ENCODE measurements at places on chromosomes 13 and 19. TPM values are rescaled to one million over a fixed set of nuclear protein-coding genes. Genes with fewer than 3 reads are reported as not detected.

GAPDHS gene
- not detected for total RNA-seq

TNFSF9 gene
- 3.1 TPM for total RNA-seq

KASH5 gene
- 0.95 TPM for total RNA-seq

ZNF559 gene
- total RNA-seq, result 15.8 TPM

POU4F1 gene
- 0.20 TPM for total RNA-seq

ANKLE1 gene
- 18.4 TPM for total RNA-seq

SRRM5 gene
- 0.54 TPM for total RNA-seq

ZNF793 gene
- 3.5 TPM for total RNA-seq

GRCh38 chr13:90800082-90800746 is 547.3 kb upstream of the MIR17HG start:
- DNase-seq, result no peak

- no peak for DNase-seq
These were observed 5.5 kb upstream of the ZFP82 start for GRCh38 chr19:36423925-36424324.

GRCh38 chr13:20264271-20265018 is 32.3 kb upstream of the GJB6 start:
- peak; percentile 7 for DNase-seq

GRCh38 chr19:33906578-33907335 is 110.1 kb downstream of the KCTD15 start:
- no peak for DNase-seq

GRCh38 chr19:688214-688613 is 7.0 kb downstream of the PRSS57 start:
- no peak for DNase-seq

- DNase-seq, result no peak
These were observed 15.7 kb downstream of the AP2S1 start for GRCh38 chr19:46834984-46835383.

- no peak for DNase-seq
These were observed 40.5 kb upstream of the RNF113B start for GRCh38 chr13:98217597-98217996.

GRCh38 chr19:18768046-18768771 is 22.9 kb downstream of the COMP start:
- no peak for DNase-seq

GRCh38 chr13:39105110-39105509 is 66.9 kb downstream of the NHLRC3 start:
- no peak for DNase-seq

DNA sequence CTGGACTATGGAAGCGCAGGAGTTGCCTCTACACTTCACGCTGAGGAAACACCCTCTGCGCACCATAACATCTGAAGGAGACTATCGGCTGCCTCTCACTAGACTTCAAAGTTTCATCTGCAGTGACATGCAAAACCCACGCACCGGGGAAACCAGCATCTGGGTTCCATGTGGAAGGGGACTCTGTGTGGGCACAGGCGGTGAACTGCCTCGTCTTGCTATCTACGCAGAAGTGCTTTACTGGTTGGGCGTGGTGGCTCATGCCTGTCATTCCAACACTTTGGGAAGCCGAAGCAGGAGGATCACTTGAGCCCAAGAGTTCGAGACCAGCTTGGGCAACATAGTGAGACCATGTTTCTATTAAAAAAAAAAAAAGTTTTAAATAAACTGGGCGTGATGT is 116.4 kb downstream of the STK24 start:
- no peak for DNase-seq

DNA sequence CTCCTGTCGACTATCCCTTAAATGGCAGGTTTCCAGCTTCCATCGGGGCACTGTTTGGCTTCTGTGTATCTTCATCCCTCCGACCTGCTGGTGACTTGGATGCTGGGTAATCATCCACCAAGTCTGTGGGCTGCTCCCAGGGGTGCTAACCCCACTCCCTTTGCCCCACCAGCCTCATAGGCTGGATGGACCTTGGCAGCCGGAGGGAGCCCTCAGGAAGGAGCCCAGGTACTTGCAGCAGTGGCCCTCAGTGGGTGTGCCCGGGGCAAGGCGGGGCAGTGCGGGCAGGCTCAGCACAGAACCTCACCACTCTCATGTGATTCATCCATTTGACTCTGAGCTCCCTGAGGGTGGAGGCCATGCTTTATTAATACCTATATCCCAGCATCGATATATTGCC is 27.4 kb upstream of the TUBGCP3 start:
- no peak for DNase-seq

GRCh38 chr19:38142176-38143035 is 81.6 kb downstream of the DPF1 start:
- DNase-seq, result peak; percentile 82

DNA sequence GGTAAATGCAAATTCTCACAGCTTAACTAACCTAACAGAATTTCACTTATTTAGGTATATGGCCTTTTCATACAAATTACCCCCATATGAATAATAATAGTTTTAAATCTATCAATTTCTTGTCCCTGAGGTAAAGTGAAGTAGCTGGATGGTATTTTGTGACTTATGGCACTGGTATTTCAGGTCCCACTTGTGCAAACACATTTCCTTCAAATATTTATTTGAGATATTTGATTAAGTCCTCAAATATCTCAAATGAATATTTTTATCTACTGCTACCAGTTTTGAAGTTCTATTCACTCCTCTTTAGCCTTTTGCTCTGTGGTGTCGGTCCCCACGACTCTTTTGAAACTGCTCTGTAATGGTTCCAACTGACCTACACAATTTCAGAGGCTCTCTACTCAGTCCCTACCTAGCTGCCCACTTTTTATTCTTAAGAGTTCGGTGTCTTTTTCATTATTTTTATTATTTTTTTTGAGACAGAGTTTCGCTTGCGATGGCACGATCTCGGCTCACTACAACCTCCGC is 59.6 kb upstream of the ZDHHC20 start:
- DNase-seq, result no peak

- DNase-seq, result no peak
These were observed 54.1 kb downstream of the MRPL57 start for GRCh38 chr13:21230516-21230915.

- DNase-seq, result no peak
These were observed 2.6 kb upstream of the TIMM13 start for GRCh38 chr19:2429917-2430535.

- no peak for DNase-seq
These were observed 8.6 kb upstream of the EPSTI1 start for GRCh38 chr13:43000676-43001075.

- no peak for DNase-seq
These were observed 22.5 kb downstream of the NKPD1 start for GRCh38 chr19:45138303-45138751.

- DNase-seq, result peak; percentile 76
These were observed at the start of gene ZNF154 for GRCh38 chr19:57708641-57709361. Gene ZNF154, minus strand, starts transcription at chr19:57709204. Its CDS starts 233 bp downstream, at chr19:57708971.

DNA sequence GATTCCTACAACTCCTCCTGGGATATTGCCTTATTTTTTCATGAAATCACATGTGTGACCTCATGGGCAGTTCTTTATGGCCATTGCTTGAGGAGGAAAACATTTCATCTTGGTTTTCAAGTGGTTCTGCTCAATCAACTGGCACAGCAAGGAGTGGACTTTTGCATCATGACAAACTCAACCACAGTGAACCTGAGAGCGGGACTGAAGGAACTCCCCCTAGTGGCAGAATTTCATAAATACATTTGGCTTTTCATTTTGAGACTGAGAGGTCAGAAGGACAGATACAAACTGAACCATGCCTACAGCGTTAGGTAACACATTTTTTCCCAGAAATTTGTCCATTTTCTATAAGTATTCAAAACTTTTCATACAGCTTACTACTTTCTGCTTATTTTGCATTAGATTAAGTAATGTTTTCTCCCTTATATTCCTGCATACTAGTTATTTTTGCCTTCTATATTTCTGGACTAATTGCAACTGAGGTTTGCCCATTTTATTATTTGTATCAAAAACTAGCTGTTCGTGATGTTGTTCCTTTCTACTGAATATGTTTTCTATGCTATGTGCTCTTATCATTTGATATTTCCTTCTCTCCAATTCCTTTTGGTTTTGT is 13.4 kb upstream of the SIGLEC12 start:
- DNase-seq, result peak; percentile 32

DNA sequence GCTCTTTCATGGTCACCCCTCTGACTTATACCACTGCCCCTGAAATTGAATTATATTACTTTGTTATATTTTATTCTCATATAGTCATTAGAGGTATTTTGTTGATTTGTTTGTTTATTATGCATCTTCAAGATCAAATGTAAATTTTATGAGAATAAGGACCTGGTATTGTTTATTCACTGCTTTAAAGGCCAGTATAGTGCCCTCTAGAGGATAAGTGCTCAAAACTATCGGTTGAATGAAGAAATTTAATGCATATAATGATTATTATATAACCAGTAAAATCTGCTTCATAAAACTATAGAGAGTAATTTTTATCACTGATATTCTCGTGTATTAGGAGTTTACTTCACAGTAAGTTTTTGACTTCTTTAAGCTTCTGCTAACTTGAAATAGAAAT is 1401.9 kb downstream of the SLITRK1 start:
- no peak for DNase-seq

- no peak for DNase-seq
These were observed 269.3 kb downstream of the KCNRG start for GRCh38 chr13:50284540-50284939.

DNA sequence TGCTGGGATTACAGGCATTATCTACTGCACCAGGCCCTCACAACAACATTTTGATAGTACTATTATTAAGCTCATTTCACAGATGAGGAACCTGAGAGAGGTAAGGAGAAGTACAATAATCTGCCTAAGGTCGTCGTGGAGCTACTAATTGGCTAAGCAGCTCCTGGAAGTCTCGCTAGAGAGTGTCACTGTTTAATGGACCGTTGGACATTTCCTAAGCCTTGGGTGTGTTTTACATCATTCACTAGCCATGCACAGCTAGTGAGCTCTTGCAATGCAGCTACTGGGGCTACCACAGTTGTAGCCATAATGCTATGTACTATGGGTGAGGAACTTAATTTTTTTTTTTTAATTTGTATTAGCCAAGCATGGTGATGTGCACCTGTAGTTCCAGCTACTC is 34.0 kb upstream of the OR1M1 start:
- DNase-seq, result no peak

DNA sequence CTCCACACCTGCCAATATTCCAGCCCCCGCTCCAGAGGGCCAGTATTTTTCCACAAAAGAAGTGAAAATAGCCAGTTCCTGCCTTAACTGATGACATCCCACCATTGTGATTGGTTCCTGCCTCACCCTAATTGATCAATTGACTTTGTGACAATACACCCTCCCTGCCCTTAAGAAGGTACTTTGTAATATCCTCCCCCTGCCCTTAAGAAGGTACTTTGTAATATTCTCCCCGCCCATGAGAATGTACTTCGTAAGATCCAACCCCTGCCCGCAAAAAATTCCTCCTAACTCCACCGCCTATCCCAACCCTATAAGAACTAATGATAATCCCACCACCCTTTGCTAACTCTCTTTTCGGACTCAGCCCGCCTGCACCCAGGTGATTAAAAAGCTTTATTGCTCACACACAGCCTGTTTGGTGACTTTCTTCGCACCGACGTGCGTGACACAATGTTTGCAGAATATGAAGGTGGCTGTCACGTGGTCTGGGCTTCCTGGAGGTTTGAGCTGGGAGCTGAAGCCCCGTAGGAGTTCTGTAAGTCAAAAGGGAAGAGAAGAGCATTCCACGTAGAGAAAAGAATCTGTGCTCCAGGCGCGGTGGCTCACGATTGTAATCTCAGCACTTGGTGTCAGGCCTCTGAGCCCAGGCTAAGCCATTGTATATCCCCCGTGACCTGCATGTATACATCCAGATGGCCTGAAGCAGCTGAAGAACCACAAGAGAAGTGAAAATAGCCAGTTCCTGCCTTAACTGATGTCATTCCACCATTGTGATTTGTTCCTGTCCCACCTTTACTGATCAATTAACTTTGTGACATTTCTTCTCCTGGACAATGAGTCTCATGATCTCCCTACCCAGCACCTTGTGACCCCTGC is 6.2 kb upstream of the FUT3 start:
- DNase-seq, result no peak

- no peak for DNase-seq
These were observed 953 bp downstream of the KCNN4 start for GRCh38 chr19:43779820-43780219.

GRCh38 chr19:55959996-55960675 is 12.5 kb downstream of the NLRP8 start:
- DNase-seq, result no peak

- DNase-seq, result no peak
These were observed 10.9 kb upstream of the TLE5 start for GRCh38 chr19:3073159-3073563.

DNA sequence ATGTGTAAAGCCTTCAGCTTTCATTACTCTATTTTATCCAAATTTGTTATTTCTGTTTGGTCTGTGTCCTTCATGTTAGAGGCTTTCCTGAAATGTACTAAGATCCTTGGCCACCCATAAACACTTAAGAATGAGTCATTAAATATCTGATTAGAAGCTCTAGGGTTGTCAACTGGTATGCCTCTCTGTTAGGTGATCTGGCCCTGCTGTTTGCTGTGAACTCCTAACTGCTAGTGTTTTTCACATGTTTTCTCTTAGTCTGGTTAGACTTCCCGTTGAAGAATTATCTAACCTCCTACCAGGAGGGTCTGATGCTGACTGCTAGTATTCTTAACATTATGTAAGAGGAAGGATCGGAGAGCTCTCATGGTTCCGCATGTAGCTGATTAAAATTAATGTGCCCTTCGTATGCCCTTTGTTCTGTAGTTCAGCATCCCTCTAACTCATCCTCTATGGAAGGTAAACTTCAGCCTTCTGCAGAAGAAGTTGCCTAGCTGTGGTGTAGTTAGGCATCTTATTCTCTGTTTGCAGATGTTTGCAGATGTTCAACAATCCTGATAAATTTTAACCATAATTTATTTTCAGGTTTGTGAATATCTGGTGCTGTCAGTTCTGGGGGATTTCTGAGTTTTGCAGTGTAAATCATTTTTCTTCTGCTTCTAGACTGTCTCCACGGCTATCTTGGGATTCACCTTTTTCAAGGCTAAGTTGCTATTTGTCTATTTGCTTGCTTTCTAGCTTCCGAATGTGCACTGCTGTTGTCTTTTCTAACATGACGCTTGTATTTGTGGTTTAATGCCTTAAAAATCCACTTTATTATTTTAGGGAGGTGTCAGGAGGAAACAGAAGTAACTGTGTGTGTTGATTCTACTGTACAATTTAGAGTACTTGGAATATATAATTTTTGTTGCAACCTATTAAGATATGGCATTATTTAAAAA is 207.2 kb upstream of the SPRY2 start:
- no peak for DNase-seq

GRCh38 chr13:68995972-68996667 is 1111.5 kb upstream of the ATXN8OS start:
- DNase-seq, result no peak

DNA sequence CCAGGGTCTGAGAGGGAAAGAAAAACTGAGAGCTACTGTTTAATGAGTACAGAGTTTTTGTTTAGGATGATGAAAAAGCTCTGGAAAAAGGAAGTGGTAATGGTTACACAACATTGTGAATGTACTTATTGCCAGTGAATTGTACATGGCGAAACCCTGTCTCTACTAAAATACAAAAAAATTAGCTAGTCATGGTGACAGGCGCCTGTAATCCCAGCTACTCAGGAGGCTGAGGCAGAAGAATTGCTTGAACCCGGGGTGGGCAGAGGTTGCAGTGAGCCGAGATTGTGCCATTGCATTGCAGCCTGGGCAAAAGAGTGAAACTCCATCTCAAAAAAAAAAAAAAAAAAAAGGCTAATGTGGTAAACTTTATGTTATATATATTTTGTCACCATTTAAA is 96.3 kb downstream of the VWA8 start:
- no peak for DNase-seq
